DMS53 (cell line): ENCODE measurements at places on chromosomes 3 and 15.
A peak's percentile ranks its signal among the peaks of the same experiment; 100 is the strongest.

- no peak for DNase-seq
Measured at GRCh38 chr3:172173316-172174254, 134.2 kb downstream of the FNDC3B start.

DNA sequence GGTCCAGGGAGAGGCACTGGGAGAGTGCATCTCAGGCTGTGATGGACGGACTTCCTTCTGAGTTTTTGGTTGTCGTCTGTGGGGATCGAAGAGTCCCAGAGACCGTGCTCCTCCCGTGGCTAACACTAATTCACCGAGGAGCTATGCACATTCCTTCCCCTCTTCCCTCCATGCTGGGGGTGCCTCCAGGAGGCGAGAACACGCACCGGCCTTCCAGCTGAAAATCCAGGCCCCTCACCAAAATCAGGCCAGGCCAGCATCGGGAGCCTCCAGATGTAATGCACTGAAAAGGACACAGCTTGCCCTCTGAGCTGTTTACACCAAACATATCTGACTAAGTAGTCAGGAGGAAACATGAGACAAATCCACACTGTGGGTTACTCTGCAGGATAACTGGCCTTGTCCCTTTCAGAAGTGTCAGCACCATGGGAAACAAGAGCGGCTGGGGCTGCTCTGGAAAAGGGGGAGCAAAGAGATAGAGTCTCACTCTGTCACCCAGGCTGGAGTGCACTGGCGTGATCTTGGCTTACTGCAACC, 5.5 kb downstream of the RNU5B-1 start:
- no peak for DNase-seq

DNA sequence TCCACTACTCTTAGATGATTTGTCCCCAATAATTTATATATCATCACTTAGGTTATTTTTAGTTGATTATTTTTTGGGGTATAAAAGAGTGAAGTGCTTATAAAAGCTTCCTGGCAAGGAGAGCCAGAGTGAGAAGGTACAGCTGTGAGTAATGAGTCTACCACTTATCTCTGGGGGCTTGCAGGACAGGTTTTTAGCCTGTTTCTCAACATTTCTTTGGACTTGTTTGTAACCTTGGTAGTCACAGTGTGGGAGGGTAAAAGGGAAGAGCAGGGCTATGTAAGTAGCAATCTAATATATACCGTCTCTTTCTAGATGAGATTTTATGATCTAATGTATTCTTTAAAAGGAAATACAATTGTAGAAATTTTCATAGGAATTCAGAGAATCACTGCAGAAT, 321.3 kb upstream of the GOLIM4 start:
- peak; percentile 72 for DNase-seq

DNA sequence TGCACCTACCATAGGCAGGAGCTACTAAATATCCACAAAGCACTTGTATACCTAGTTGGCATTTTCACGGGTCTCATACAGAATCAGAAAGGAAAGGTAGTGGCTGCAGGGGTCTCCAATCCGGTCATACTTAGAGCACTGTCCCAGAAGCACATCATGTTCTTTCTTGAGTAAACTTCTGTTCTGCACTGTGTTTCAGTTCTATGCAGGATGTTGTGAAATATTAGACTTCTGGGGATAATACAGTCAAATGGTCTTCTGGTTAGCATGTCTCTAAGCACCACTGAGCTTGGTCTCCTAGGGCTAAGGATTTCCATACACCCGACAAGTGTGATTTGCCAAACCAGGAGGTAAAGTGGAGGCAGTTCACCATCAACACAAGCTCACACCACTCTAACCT, 27.9 kb downstream of the MINDY4B start:
- no peak for DNase-seq

- no peak for DNase-seq
Measured at GRCh38 chr3:127445581-127446343, 144.8 kb downstream of the TPRA1 start.

DNA sequence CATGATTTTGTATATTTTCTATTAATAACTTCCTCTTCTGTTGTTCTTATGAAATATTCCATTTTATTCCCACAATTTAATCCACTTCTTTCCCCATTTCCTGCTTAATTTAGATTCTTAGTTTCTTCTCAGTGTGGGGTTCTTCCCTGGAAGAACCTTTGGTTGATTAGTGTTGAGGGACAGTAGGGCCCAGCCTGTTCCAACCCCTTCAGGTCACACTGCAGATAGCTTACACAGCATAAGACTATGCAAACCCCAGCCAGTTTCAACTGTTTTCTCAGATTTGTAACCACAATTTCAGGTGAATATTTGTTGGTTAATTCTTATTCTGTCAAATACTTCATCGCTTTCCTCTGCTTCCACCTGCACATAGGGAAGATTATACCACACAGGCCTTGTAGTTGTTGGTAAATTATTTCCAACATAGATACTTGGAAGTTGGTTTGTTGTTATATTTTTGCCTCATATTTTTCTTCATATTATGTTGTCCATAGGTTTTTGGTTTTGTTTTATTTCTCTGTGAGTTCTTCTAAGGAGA, 34.7 kb downstream of the AADACL2 start:
- DNase-seq: no peak

DNA sequence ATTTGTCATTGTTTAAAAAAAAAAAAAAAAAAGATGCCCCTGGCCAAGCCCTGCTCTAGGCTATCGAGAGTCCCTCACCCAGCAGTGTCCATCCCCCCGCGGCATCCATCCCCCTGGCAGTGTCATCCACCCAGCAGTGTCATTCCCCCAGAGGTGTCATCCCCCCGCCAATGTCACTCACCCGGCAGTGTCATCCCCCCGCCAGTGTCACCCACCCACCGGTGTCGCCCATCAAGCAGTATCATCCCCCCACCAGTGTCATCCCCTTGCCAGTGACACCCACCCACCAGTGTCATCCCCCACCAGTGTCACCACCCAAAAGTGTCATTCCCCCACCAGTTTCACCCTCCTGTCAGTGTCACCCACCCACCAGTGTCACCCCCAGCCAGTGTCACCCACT, 99.3 kb upstream of the PRR20G start:
- DNase-seq: no peak

GRCh38 chr15:77607894-77608261, 24.8 kb downstream of the LINGO1 start:
- no peak for DNase-seq
